ENCODE measurements at places on chromosomes 6 and 20.

DNA sequence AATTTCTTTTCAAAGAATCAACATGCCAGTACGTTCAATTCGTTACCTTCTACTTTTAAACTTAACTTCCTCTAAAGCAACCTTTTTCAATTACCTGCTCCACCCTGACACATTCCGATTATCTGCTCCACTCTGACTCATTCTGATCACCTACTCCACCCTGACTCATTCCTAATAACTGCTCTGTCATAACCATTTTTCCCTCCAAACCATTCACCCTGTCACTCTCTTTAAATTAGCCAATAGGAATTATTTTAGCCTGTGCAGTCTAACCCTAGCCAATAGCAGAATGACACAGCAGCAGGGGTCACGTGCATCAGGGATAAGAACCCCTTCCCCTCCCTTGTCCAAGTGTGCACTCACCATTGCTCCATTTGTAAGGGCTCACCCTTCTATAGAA is 557.4 kb upstream of the EYS start:
- no peak for DNase-seq

- no peak for DNase-seq
Observed at GRCh38 chr20:6828794-6829423, 61.4 kb downstream of the BMP2 start.

GRCh38 chr6:157849288-157850017 is 26.4 kb downstream of the SNX9 start:
- DNase-seq = no peak

- no peak for DNase-seq
Observed at GRCh38 chr6:138691595-138692057, 81.9 kb upstream of the CCDC28A start.

DNA sequence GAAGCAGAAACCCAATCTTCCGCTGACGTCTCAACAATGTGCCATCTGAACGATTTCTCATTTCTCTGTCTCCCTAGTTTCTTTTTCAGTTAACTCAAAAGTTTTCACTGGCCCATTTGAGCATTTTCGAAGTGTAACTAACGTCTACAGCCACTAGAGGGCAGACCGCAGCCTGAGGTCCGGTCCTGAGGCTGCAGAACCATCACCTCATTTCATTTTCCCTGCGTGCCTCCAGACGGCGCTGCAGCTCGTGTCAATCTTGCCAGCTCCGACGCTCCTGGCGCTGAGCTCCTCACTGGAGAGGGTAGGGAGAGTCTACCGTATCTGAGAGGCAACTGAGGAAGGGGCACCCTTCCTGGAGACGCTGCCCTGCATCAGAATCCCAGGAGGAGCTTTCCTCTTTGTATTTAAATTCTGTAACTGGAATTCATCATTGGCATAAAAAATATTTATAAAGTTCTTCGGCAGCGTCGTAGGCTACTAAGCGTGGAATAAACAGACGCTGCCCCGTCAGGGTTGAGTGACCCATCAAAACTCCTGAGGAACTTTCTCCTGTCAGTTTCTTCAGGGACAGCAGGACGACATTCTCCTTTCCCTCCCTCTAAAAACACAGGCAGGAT is 28.5 kb upstream of the DTNBP1 start:
- peak; percentile 76 for DNase-seq

- no peak for DNase-seq
Observed at GRCh38 chr20:50278684-50279531, 88.3 kb downstream of the CEBPB start.

DNA sequence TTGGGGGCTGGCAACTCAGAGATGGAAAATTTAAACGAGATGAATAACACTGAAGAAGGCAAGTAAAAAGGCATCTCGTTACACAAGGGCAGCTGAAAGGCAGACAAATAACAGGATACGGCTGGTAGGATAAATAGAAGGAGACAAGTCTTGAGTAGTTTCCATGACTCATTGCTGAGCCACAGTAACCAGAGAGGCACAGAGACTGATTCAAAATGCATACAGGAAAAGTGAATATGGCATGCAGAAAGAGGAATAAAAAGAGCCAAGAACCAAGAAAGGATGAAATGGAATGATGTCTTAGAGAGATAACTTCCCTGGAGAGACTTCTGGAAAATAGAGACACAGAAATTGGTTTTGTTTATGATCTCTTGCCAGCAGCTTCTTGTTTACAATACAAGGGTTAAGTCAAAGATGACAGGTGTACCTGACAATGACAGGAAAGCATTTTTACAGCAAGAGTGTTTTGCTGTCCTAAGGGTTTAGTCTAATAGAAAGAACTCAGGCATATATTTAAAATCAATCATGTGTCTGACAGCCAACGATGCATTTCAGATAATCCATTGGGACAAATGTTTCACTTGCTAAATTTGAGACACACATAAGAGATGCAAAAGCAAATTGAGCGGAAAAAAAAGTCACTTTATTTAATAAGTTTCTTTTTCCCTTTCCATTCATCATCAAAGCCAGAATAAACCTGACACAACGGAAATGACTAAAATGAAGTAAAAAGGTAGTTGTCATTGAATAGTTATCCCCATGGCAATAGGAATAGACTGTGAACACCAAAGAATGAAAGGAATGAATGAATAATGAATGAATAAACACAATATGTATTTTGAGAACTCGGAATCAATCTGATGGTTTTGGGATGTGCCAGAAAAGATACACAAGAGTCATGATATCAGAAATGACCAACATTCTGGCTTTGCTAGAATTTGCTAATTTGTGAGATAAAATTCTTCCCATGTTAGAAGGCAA is 68.0 kb upstream of the KCNQ5 start:
- DNase-seq = no peak

DNA sequence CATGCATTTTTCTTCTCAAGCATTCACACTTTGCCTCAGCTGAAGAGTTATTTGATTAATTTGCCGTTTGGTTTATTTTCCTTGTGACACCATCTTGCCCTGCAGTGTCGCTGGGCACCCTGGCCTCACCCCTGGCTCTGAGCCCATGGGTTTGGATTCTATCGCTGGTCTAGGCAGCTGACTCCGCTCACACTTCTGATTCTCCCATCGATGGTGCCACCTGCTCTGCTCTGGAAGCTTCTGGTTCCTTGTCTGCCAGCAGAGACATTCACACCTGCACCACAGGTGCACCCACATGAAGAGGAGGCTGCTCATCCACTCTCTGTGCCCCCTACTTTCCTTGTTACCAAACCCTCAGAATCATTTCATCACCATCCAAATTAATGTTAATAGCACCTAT is 291.6 kb upstream of the CDH4 start:
- DNase-seq = no peak

DNA sequence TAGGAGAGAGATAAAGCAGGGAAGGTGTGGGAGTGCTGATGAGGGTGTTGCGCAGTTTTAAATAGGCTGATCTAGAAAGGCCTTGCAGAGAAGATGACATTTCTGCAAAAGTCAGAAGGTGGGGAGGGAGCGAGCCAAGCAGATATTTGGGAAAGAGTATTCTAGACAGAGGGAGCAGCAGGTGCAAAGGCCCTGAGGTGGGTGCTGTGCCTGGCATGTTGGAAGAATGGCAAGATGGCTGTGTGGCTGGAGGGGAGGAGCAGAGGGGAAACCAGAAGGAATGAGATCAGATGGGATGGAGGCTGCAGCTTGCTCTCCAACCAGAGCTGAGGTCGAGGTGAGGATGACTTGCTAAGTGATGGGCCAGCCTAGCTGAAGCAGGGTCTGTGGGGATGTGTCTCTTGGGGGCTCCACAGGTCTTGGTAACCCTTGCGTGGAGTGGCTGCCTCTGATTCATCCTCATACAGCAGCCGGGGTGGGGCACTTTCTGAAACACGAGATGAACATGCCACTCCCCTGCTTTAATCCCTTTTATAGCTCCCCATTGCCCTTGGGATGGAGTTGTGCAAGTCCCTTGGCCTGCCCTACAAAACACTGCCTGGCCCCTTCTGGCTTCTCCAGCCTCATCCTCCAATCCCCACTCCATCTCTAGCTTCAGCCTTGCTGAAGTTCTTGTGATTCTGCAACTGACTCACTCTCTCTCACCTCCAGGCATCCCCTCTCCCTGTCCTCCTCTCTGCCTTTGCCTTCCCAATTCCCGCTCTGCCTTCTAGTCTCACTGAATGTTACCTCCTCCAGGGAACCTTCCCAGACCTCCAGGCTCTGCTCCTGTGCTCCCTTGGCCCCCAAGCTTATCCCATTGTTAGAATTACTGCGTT is 94.1 kb downstream of the CDH22 start:
- DNase-seq = no peak

DNA sequence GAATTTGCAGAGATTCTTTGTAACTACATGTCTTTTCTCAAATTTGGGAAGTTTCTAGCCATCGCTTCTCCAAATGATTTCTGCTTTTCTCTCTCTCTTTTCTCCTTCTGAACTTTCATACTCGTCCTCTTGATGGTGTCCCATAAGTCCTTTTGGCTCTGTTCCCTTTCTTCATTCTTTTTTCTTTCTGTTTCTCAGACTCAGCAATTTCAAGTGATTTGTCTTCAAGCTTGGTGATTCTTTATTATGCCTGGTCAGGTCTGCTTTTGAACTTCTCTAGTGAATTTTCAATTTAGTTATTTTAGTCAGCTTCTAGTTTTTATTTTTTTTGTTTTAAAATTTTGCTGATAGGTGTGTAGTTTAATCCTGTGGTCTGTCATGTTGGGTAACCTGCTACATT is 57.6 kb upstream of the EEF1E1 start:
- no peak for DNase-seq

GRCh38 chr6:166689687-166690086 is 62.6 kb upstream of the RPS6KA2 start:
- DNase-seq = no peak

- no peak for DNase-seq
Observed at GRCh38 chr6:158780988-158781691, 38.0 kb downstream of the EZR start.

DNA sequence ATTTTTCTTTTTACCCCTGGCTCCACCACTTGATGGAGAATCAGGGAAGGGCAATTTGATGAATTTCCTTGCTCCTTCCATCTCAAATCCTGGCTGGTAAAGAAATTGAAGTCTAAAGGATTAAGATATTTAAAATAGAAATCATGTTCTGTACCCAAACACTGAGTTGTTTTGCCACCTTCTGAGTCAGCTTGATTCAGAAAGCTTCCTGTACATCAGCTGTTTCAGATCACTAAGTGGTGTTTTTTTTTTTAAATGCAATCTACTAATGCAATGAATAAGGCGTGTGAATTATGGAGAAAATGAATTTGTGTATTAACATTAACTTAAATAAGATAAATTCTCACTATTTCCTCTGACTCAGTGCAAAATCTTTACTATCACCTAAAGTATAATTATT is 11.5 kb upstream of the POPDC3 start:
- DNase-seq = no peak

DNA sequence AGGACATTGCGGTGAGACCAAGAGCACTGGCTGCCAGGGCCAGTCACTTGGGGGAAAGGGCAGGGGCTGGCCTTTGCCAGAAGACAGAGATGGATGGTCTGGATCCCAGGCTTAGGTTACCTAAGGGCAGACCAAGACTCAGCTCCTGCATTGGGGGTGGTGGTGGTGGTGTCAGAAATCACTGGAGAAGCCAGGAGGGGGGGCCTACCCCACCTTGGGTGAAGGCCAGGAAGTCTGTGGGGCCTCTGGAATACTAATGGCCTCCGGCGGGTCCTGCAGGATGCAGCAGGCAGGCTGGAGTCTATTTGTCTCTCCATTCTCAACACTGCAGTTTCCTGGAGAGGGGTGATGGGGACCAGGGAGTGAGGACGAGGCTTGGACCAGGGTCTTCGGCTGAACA is 32.8 kb downstream of the CD40 start:
- no peak for DNase-seq

DNA sequence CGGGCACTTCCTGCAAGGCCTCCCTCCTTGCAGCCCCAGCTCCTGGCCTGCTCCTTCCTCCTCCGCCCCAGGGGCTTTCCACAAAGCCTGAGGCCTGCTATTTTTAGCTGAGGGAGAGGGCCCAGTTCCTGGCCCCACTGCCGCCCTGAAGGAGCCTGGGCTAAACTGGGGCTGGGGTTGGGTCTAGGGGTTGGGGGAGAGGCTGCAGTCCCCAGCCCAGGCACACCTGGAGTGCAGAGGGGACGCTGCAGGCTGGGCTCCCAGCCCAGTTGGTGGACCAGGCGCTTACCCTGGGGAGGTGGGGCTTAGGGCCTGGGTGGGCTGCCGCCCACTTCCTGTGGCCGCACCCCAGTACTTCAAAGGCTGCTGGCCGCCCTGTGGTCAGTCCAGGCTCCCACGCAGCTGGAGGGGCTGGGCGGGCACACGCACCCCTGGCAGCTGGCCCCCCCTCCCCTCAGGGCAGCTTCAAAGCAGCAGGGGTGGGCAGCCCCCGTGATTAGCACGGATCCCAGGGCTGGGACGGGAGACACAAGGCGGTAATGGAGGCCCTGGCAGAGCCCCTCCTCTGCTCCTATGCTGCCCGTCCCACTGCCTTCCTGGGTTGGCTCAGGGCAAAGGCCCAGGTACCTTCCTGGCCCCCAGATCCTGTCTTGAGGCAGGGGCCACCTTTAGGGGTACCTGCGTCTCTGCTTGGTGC is 7.1 kb upstream of the ABHD16B start:
- DNase-seq = no peak

DNA sequence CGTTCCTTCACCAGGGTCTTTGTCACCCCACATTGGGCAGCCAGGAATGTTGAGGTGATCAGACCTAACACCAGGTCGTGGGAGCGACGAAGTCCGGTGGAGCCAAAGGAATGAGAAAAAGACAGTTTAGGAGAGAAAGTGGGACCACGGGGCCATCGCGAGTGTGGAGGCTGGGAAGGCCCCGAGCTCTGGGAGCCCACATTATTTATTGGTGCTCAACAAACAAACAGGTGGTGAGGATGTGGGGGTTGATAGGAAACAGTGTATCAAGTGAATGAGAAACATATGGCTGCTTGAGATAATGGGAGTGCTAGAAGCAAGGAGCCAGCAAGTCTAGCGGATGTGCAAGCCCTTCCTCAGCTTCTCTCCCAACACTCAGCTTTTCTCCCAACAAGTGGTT is 287.1 kb upstream of the SGK1 start:
- no peak for DNase-seq

DNA sequence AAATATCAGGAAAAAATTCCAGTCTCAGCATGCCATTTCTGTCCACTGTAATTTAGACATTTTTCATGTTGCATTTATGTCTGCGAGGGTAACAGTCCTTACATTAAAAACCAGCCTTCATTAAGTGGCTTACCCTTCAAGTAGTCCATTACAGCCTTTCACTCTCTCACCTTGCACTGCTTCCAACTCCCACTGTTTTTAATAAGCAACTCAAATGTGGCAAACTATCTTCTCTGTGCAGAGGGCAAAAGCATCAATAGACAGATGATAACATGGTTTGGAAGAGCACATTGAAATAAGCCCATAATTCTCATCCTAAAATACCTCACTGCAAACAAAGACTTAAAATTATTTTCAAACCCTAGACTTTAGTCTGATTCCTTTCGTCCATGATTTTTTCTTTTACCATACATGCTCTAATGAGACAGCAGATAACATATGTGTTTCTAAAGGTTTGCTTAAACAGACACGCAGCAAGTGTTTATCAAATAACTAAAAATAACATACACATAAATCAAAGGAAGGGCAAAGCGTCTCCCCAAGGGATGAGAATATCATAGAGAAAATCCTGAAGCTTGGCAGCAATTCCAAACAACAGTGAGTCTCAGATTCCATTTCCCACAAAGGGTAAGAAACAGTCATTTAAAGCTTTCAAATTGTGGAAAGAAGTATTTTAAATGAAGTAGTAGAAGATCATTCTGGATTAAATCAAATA is 130.4 kb downstream of the PTPRK start:
- no peak for DNase-seq

Data from stimulated activated CD4-positive, alpha-beta T cell treated with anti-CD3 and anti-CD28 coated beads, Interleukin-15, amount 100 ng/mL, for 48 hours (primary cell).